ENCODE measurements at places on chromosomes 3 and 15.
A peak's percentile ranks its signal among the peaks of the same experiment; 100 is the strongest.

GRCh38 chr15:100899601-100900000, 19.6 kb upstream of the LRRK1 start:
- no peak for DNase-seq

- no peak for DNase-seq
These were observed at the start of gene TLR9 for GRCh38 chr3:52225452-52226228. TSS of gene TLR9 (minus strand) at chr3:52225645. CDS start at chr3:52225529, 116 bp downstream.

DNA sequence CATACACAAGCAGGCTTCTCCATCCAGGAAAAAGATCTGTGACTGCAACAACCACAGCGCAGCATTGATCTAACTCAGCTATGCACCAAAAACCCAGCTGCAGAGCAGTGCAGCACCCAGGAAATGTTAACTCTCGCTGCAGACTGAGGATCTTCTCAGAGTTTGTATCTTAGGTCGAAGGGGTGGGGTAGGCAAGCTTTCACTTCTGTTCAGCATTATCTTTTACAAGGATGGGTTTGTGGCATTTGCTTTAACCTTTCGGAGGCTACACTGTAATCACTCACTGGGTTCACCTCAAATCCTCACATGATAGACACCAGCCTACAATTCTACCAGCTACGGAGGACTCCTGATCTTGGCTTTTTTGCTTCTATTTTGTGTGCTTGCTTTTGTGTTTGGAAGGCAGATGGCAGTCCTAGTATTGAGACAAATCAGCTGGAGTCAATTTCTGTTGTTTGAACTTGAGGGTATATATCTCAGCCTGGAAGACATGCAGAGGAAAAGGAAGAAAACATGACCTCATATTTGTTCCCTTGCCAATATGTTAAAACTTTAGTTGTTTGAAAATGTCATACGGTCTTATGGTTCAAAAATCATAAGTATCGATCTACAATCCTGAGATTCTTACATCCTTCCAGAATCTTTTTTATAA, 25.2 kb downstream of the LRRK1 start:
- no peak for DNase-seq

- DNase-seq: no peak
These were observed 28.4 kb downstream of the TMEM44 start for GRCh38 chr3:194604837-194605236.

- no peak for DNase-seq
These were observed 51.1 kb upstream of the SEC22A start for GRCh38 chr3:123150449-123151215.

- no peak for DNase-seq
These were observed 227.3 kb downstream of the CACNA2D3 start for GRCh38 chr3:54349691-54350090.

DNA sequence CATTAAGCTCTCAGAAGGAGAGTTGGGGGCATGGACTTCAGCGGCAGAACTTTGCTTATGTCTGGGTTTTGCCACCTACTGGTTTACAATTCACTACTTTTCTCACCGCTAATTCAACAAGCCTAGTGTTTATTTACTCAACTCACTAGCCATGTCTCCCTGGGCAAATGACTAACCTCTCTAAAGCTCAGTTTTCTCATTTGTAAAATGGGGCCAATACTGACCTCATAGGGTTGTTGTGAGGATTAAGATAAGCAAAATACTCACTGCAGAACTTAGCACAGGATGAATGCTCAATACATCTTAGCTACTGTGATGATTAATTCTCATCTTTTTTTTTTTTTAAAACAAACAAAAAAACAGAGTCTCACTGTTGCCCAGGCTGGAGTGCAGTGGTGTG, 106.3 kb downstream of the CADPS start:
- no peak for DNase-seq

- DNase-seq: peak; percentile 91
These were observed 10.8 kb upstream of the FYCO1 start for GRCh38 chr3:46006238-46007032.

GRCh38 chr15:34765741-34766140, 10.9 kb upstream of the GJD2 start:
- DNase-seq: no peak

DNA sequence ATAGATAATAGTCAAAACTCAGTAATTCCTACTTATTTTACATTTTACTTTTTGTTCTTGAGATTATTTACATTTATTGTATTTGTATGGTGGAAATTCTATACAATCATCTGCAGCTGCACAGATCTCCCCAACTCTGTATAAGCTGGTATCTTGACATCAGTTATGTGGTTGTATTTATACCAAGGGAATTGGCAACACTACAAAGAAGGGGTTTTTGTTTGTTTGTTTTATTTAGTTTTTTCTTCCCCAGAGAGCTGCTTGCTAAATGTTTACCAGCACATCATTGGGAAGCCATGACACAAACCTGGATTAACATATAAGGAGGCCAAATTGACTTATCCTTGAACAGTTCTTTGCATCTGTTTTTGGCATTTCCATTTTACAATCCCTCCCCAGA, 389.2 kb upstream of the KCNMB2 start:
- DNase-seq: no peak

- DNase-seq: no peak
These were observed 795.8 kb downstream of the OTOL1 start for GRCh38 chr3:162292409-162292808.

GRCh38 chr3:32493437-32494414, 8.9 kb downstream of the CMTM6 start:
- no peak for DNase-seq
